ENCODE measurements at places on chromosomes 7 and 10.

DNA sequence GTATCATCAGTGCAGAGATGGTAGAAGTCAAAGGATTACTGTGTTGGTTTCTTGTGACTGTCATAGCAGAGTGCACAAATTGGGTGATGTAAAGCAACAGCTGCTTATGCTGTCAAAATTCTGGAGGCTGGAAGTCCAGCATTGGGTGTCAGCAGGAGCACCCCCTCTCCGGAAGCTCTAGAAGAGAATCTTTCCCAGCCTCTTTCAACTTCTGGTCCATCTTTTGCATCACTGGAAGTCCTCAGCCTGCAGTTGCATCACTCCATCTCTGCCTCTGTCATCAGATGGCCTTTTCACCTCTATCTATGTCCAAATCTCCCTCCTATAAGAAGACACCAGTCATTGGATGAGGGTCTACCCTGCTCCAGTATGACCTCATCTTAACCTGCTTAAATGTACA lies 35.8 kb upstream of the GALNTL5 start:
- DNase-seq: no peak

- DNase-seq: peak; percentile 30
These were observed 631 bp downstream of the SUPV3L1 start for GRCh38 chr10:69180525-69181204.

DNA sequence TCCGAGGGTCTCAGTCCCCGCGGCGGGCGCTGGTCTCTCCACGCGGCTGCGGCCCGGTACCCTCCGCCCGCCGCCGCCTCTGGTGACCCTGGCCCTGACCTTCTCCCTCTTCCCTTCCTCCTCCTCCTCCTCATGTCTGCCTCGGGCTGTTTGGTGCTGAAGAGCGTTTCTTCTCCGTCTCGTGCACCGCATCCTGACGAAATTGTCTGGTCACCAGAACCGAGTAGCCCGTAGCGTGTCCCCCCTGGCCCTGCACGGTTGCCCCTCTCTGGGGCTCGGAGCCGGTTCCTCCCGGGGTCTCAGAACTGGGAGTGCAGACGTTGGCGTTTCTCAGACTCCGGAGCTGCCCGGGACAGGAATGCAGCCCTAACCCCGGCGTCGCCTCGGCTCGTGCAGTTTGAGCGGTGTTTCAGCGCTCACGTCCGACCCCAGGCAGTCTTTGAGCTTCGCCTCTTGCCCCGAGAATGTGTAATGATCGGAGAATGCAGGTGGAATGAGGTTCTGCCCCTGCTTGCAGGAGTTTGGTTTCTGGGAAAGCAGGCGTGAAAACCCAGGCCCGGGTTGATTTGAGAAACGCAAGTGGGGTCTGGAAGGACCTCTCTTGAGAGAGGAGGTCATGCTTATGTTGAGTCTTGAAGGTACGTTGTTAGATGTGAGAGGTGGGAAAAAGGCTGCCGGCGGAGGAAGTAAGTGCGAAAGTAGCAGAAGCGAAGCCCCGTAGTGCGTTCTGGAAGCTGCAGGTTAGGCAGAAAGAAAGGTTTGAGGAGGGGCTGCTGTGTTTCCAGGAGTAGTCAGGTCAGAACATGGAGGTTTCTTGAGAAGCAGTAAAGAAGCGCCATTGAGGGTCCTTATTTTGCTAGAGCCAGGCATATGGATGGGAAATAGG lies 743 bp downstream of the RBM17 start:
- DNase-seq: peak; percentile 53

GRCh38 chr7:148809856-148810255 lies 74.2 kb downstream of the EZH2 start:
- DNase-seq: peak; percentile 55

DNA sequence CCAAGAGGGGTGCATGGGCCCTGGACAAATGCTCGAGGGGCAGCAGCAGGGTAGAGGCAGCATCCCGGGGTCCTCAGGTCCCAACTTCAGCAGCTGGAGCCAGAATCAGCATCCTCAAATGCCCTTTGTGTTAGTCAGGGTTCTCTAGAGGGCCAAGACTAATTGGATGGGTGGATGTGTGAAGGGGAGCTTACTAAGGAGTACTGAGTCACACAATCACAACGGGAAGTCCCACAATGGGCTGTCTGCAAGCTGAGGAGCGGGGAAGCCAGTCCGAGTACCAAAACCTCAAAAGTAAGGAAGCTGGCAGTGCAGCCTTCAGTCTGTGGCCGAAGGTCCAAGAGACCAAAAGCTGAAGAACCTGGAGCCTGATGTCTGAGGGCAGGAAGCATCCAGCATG lies 162.9 kb upstream of the TCERG1L start:
- DNase-seq: no peak

DNA sequence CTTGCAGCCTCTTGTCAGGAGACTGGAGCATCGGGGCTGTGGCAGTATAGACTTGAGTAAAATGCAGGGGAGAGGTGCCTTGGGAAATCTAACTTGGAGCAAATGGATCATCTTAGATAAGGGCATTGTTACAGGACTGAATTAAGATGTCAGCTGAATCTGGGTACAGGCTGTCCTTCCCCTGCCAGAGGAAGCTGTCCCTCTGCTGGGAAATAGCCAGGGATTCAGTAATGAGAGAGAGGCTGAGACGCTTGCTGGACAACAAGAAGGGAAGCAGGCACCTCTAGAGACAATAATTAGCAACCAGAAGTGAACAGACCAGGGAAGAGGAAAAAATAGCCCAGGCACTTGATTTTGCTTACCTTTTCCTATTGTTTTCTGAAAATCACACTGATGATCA lies 20.7 kb upstream of the RAPGEF5 start:
- no peak for DNase-seq
